ENCODE measurements at places on chromosomes 12 and 14. TPM values are rescaled to one million over a fixed set of nuclear protein-coding genes. Genes with fewer than 3 reads are reported as not detected.

Gene CCDC177
- polyA plus RNA-seq = not detected

Gene FAM234B
- polyA plus RNA-seq = 2.0 TPM

DNA sequence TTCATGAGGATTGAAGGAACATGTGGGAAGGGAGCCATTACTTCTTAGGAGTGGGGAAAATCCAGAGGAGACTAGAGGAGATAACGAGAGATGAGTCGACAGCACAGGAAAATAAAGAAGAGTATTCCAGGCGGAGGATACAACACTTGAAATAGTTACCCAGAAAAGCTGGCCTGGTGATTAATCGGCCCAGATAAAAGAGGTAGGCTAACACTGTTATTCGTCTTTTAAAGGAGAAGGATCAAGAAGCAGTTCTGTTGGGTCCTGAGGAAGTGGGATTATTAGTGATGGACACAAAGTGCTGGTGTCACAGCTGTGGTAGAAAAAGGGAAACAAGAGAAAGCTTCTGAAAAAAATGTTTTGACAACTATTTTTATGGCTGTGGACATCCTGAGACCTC, 425.3 kb downstream of the ZFP36L1 start:
- no peak for DNase-seq

DNA sequence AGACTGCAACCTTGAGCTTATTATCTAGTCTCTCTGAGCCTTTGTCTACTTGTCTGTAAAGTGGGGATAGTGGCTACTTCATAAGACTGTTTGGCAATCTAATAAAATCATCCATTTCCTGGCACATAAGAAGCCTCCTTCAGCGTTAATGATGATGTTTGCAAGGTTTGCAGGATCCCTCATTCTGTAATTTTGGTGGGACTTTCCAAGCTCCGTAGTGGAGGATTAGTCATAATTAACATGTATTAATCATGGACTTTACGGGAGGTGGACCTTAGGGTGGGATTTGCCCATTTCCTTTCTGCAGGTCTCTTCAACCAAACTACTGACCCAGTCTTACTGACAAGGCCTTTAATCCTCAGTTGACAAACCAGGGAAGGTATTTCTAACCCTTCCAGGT, 66.2 kb downstream of the NTF3 start:
- no peak for DNase-seq

DNA sequence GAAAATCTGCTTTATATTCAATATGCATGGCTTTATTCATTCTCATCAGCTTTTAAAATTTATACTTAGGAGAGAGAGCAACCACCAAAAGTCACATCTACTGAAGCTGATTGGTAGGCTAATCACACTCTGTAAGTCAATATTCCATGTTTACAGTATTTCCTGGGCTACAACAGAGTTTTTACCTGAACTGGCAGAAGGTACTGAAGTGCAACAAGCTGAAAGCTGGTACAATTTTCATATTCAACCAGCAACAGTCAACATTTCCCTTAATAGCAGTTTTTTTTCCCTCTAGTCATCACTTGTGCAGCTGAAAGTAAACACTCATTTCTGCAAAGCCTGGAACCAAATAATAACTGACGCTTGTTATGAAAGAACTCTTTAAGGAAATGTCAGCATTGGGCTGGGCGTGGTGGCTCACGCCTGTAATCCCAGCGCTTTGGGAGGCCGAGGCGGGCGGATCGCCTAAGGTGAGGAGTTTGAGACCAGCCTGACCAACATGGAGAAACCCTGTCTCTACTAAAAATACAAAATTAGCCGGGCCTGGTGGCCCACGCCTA, 12.9 kb downstream of the BRAP start:
- no peak for DNase-seq

Gene ACOT6
- not detected for polyA plus RNA-seq

- no peak for DNase-seq
Observed at GRCh38 chr14:91273885-91274273, 29.4 kb upstream of the GPR68 start.

DNA sequence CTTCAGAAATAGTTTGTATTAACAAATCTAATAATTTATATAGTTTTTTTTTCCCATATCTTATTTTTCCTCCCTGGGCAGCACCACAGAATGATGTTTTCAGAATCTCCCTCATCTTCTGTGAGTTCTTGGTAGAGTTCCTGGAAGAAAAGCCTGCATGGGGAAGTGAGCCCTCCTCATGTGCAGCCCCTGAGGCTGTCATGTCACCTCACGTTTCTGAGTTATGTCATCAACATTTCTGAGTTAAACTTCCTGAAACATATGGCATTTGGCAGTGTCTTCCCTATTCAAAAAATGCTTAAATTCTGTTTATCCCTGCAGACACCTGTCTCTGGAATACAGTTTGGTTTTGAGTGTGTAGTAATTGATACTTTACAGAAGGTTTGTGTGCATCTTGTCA, 979.0 kb downstream of the TMEM121 start:
- no peak for DNase-seq

Gene ANO4
- polyA plus RNA-seq = not detected

Gene KCNK13
- polyA plus RNA-seq = not detected

DNA sequence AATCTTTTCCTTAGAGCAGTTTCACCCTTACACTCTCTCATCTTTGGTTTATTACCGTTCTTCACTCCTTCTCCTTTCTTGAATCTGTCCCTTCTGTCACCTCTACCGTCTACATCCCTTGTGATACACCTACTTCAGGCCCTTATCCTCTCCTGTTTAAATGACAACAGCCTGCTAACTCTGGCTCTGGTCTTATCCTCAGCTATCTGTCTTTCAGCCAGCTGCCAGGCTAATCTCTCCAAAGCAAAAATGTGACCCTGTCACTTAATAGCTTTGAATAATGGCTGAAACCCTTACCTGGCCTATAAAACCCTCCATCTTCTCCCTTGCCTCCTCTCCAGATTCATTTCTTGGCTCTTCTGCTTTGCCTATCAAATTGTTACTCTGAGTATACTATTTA, 32.3 kb downstream of the BEST3 start:
- DNase-seq = no peak

DNA sequence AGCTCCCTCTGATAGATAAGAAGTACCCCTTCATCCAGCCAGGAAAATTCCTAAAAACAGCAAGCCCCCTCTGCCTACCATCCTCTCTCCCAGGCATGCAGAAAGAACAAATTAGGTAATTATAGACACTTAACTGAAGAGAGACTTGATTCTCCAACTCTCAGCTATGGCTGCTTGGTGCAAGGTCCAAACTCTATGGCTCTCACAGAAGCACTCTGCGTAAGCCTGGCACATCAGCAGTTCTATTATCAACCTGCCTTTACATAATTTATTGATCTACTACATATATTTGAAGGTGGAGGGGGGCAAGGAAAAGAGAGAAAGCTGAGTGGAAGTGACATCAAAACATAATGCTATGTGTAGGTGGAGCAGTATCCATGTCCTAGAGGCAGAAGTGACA, 1.1 kb upstream of the MYO1A start:
- DNase-seq = no peak

GRCh38 chr12:2054091-2055018, 1.6 kb downstream of the CACNA1C start:
- DNase-seq = no peak

DNA sequence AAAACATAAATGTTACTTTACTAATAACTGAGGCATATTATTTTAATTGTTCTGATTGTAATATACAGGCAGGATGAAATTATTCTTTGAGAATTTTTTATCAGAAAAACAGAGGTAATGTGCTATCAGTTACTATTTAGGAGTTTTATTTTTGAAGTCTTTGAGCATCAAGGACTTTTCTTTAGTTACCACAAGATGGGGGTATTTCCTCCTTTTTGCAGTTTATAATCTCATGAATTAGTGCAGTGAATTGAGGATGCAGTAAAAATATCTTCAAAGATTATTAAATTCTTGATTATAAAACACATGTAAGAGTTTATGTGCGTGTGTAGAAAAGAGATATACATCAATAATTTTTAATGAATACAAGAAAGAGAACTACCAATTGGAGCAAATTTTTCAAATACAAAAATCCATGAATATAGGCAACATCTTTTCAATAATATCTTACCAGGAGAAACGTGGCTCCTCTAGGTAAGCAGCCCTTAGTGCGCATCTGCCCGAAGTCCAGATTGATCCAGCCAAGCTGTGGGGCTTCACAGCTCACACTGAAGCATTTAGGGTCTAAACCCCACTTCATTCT, 71.6 kb downstream of the ERGIC2 start:
- peak; percentile 8 for DNase-seq

DNA sequence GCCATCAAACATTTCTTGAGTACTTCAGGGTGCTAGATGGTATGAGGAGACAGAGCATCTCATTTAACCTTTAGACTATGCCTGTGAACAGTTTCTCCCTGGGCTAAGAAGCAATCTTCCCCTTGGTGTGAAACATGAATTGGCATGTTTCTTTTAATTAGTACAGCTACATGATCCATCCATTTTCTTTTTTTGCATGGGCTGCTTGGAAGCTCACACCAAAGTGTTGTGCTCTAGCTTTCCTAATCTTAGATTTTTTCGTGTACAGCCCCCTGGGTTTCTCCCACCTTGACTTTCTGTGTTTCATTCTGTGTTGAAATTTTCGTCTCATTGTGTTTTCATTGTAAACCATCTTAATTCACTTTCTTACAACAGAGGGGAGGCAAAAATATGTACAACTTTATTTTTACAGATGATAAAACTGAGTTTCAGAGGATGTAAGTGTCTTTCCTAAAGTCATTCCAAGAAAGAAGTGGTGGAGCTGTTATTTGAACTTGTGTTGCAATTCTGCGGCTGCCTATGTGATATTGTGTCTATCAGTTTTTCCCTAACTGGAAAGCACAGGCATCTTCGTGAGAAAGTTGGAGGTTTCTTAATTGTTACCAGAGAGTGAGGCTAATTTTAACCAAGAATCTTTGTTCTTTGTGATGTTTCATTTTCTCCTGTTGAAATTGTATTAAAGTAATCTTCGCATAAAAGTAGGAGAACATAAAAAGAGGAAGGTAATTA, 64.5 kb downstream of the DAAM1 start:
- no peak for DNase-seq

- no peak for DNase-seq
Observed at GRCh38 chr14:54225457-54226060, 171.2 kb upstream of the CDKN3 start.

Gene GLIPR1L2
- polyA plus RNA-seq = not detected

DNA sequence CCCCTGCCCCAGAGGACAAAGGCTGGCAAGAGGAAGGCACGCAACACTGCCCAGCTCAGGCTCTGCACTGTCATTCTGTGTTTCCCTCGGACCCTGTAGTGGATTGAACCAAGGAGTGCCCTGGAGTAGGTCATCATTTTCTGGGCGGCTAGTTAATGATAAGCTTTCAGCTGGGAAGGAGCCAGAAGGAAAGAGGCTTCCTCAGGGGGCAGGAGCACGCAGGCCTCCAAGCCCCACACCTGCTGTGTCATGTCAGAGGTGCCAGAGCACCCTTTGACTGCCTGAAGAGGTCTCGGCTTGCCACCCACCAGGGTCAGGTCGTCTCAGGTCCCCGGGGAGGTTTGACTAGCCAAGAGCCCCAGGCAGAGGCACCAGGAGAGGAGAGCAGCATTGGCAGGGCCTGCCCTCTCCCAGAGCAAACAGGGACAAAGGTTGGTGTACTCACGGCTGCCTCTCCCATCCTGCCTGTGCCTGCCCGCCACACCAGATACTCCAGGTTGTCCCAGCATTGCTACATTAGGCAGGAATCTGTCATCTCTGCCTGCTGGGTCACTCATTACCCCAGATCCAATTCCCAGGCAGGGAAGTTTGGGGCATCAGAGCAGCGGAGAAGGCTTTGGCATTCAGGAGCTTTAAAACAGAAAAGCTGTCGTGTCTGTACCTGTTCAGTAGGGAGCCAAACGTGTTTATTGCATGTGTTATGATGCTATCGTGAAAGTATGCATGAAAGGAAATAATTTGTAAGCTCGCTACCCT, 33.5 kb upstream of the ATP2A2 start:
- DNase-seq = no peak

GRCh38 chr12:52216807-52217206, 16.2 kb upstream of the KRT7 start:
- DNase-seq = no peak

Gene KRT73
- 0.13 TPM for polyA plus RNA-seq

Gene TAS2R42
- not detected for polyA plus RNA-seq

- DNase-seq = no peak
Observed at GRCh38 chr12:95802482-95803270, 12.1 kb upstream of the NTN4 start.

Gene OVCH1
- polyA plus RNA-seq = not detected

Gene LRP1-AS
- polyA plus RNA-seq = not detected

GRCh38 chr14:39683691-39684260, 251.5 kb upstream of the FBXO33 start:
- no peak for DNase-seq

Gene C12orf54
- polyA plus RNA-seq = not detected

- DNase-seq = no peak
Observed at GRCh38 chr12:29961231-29961630, 177.5 kb upstream of the TMTC1 start.

DNA sequence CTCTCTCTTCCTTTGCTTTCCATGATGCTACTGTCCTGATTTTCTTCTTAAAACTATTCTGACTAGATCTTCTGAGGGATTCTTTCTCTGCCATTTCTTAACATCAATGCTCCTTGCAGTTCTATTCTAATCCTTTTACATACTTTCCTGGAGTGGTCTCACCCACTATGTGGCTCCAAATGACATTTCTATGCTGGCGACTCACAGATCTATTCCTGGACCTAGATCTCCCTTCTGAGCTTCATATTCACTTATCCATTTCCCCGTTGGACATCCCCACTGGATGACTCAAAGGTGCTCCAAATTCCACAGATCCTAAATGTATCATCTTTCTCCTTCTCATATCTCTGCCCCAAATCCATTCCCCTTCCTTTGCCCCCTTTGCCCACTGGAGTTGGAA, 4.1 kb downstream of the TEP1 start:
- no peak for DNase-seq

GRCh38 chr14:38016497-38016896, 191.2 kb upstream of the SSTR1 start:
- no peak for DNase-seq

- peak; percentile 48 for DNase-seq
Observed at GRCh38 chr14:35808076-35808637, 938 bp downstream of the RALGAPA1 start.

Gene YY1
- polyA plus RNA-seq = 29.0 TPM

Gene GRIP1
- 0.67 TPM for polyA plus RNA-seq

Gene DHH
- polyA plus RNA-seq = 1.8 TPM

Gene WBP11
- 15.2 TPM for polyA plus RNA-seq

Gene PIGH
- polyA plus RNA-seq = 56.9 TPM

- DNase-seq = no peak
Observed at GRCh38 chr12:67666605-67667004, 18.1 kb downstream of the DYRK2 start.

Gene AICDA
- not detected for polyA plus RNA-seq

DNA sequence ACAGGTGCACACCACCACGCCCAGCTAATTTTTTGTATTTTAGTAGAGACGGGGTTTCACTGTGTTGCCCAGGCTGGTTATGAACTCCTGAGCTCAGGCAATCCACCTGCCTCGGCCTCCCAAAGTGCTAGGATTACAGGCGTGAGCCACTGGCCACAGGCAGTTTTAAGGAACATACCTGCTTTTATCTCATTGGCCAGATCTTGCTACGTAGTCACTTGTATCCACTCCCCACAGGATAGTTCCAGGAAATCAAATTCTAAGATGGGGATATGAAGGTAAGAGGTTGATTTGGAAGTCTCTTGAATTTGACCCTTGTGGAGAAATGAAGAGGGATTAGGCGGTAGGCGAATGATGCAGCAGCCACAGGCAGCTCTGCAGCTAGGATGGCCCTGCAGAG, 8.8 kb upstream of the PLEKHG6 start:
- DNase-seq = no peak
